Right ventricle myocardium superior (tissue), 1 donor: ENCODE measurements at places on chromosomes 2 and 18.

DNA sequence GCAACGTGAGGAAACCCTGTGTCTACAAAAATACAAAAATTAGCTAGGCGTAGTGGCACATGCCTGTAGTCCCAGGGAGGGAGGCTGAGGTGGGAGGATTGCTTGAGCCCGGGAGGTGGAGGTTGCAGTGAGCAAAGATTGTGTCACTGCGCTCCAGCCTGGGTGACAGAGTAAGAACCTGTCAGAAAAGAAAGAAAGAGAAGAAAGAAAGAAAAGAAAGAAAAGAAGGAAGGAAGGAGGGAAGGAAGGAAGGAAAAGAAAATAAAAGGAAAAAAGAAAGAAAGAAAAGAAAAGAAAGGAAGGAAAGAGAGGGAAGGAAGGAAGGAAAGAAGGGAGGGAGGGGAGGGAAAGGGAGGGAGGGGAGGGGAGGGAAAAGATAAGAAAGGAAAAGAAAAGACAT, 89.9 kb upstream of the HPCAL1 start:
- DNase-seq, result no peak

GRCh38 chr2:43822839-43823238, 15.8 kb downstream of the ABCG5 start:
- DNase-seq, result no peak

DNA sequence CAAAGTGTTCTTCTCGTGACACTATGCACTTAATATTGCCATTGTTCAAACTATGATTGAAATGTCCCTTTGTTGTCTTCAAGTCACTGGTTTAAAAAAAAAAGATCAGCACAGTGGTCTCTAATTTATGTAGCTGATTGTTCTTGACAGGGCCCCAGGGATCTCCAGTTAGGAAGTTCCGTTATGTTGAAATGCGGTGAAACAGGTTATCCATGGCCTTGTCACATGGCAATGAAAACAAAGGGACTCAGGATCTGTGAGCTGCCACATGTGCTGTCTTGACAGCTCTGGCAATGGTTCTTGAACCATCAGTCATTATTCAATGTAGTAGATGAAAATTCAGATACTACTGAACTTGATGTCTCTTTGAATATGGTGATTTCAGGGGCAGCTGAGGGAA, 147.4 kb downstream of the SETBP1 start:
- DNase-seq, result no peak

- no peak for DNase-seq
Observed at GRCh38 chr2:176137906-176138305, 8.4 kb downstream of the HOXD8 start.

DNA sequence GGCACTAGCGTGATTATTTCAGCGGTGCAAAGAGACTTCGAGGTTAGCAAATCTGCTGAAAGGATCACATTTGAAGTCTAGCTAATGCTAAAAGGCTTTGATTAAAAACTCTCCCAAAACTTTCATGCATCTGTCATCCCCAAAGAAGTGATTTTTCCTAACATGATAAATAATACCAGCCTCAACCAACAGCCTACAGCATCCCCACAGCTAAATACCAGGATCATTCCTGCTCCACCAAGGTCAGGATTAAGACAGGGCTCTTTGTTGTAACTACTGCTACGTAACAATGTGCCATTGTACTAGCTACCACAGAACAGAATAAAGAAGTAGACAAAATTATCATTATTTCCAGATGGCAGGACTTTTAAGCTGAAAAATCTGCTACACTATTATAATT, 1.6 kb downstream of the OR6B3 start:
- no peak for DNase-seq

DNA sequence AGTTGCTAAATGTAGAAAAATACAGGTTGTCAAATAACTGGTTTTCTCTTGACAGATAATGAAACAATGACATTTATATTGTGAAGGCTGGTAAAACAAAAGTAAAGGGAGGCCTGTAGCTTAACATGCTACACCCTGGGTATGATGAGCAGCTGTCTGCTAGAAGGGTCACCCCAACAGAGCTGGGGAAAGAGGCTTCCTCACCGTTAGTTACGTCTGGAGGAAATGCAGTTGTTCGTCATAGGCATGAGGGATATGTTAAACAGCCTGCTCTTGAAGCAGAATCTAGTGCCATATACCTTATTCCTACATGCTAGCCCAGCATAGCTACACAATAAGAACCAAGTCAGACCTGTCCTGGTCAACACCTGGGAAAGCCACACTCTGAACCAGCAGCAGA, 49.9 kb downstream of the LPIN2 start:
- no peak for DNase-seq
